ENCODE measurements at places on chromosomes 1 and 21.

DNA sequence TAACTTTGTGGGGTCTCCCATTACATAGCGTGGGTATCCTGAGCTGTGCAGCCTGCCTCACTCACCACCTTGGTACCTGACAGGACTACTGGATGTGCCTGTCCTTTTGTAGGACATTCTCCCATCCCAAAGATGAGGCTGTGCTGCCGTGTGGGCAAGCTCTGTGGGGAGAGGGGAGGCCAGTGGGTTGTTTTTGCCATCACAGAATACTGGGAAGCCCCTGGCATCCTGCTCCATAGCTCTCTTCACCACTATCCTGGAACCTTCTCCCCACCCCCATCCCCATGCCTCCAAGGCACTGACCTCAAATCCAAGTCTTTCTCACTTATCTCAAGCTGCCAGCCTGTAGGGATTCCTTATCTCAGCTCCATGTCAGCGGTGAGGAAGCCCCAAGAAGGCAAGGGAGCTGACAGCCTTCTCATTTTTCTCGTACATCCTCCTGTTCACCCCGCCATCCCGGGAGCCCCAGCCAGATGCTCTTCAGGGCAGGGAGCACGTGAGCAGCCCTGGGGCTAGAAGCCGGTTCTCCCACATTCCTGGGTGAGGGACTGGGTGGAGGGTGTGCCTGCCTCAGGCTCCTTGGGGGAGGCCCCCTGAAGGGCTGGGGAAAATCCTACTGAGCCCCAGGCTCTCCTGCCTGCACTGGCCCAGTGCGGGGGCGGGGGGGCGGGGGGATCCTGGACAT lies 2.4 kb upstream of the ELF3 start:
- no peak for DNase-seq

- no peak for DNase-seq
Measured at GRCh38 chr1:2155788-2156187, 38.8 kb downstream of the FAAP20 start.

DNA sequence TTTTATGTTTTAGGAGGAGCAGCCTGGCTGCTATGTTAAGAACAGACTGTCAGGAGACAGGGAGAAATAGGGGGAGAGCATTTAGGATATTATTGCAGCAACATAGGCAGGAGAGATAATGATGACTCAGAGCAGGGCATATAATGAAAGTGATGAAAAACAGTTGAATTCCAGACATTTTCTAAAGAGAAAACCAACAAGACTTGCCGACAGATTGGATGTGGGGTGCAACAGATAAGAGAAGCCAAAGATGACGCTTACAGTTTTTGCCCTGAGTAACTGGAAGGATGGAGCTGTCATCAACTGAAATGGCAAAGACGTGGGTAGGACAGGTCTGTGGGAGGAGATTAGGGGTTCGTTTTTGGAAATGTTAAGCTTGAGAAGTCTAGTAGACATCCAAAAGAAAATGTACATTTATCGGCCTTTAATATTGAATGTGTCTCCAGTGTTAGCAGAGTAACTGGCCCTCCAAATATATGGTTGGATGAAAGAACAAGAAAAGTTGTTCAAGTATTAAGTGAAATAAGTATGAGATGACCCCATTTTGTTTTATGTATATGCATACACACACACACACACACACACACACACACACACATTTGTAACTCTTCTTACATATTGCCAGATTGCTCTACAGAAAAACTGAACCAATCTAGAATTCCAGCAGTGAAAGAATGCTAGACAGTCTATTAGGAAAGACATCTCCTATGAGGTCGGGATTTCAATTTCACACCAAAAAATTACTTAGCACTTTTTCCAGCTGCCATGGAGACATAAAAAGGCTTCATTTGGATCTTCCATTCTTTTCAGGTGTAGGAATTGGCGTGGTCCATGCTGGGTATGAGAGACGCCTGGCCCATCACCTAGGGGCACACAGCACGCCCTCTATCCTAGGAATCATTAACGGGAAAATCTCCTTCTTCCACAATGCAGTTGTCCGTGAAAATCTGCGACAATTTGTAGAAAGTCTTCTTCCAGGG lies 17.2 kb downstream of the DNAJC16 start:
- DNase-seq: peak; percentile 51

DNA sequence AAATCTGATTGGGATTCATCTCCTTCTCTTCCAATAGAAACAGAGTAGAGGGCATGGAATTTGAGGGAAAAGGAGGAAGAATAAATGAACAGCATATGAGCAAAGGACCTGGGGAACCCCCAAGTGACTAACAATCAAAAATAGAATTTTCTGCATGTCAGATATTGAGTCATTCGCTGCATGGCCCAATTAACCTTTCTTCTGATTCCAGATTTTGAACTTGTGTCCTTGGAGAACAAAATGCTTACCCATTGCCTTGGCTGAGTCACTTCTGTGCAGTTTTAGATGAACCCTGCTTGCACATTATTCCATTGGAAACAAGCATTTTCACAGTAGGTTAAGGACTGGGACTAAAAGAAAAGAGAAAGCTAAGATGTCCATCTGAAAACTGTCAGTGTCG lies 390.5 kb downstream of the ST6GALNAC3 start:
- peak; percentile 15 for DNase-seq

GRCh38 chr21:27528697-27529096 lies 561.8 kb upstream of the ADAMTS5 start:
- no peak for DNase-seq

- no peak for DNase-seq
Measured at GRCh38 chr1:9816199-9816598, 7.6 kb downstream of the CLSTN1 start.

- DNase-seq: no peak
Measured at GRCh38 chr1:30005972-30006619, 717.3 kb downstream of the MATN1 start.

- no peak for DNase-seq
Measured at GRCh38 chr1:160001440-160001839, 30.4 kb downstream of the PIGM start.

- DNase-seq: no peak
Measured at GRCh38 chr21:43911015-43911934, 46.3 kb downstream of the AGPAT3 start.

DNA sequence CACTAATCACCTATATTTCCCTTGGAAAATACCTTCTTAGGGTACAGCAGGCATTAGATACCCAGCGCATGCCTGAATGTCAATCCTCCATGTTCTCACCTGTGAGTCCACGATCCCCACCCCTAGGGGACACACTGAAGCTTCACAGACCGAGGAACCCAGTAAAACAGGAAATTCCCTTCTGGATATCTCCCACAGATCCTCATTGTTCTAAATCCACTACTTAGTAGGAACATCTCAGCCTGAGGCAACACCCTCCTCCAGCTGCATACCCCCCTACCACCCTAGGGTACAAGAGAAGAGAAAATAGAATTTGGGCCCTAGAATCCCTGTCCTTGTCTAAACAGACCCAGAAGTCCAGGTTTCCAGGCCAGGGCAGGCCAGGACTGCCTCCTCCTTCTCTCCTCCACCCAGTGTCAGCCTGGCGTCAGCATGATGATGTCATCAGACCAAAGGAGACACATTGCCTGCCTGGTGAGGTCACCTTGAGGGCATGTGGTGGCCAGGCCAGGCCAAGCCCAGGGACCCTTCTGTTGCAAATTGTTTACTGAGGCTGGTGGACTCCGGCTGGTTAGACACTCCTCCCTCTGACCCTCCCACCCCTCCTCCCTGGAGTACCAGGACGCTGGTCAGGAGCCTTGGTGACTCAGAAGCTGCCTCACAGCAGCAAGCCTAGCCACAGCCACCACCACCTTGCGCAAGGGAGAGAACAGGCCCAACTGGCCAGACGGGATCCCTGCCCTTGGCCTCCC lies 6.2 kb downstream of the NECTIN4 start:
- DNase-seq: no peak

DNA sequence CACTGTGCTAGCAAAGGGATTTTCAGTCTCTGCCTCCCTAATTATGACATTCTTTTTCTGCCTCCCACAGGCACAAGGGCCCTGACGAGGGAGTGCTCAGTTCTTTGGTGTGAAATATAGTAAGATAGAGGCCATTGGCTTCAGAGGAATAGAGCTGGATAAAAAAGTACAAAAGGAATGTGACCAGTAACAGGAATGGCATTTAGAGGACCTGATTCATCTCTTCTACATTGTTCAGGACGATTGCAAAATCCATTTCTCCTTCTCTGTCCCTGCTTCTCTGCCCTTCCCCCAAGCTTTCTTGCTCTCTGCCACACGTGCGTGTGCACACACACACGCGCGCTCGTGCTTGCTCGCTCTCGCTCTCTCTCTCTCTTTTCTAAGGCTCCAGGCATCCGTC lies 668.2 kb downstream of the KIF26B start:
- DNase-seq: peak; percentile 96

- no peak for DNase-seq
Measured at GRCh38 chr21:17340081-17340480, 172.8 kb upstream of the CXADR start.

DNA sequence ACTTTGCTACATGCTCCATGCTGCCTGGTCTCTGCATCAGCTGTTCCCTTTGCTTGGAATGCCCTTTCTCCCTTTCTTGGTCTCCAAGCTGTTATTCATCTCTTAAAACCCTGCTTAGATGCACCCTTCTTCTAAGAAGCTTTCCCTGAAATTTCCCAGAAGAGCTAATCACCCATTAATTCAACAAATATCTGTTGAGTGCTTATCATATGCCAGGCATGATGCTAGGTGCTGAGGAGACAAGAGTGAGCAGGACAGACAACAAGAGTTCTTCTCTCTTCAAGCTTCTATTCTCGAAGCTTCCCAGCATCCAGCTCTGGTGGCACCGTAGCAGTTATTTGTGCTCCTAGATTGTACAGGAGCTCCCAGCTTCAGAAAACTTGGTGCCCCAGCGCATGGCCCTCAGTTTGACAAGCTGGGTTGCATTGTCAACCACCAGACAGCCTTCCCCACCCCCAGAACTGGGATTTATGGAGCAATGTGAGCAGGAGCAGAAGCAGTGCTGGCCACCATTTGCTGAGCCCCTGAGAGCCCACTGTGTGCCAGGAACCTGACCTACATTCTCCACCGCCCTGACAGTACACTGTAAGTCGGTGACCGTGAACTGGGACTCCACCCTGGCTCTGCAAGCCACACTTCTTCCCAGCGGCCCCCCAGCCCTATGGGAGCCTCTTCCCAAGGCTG lies 68.0 kb upstream of the ACOT11 start:
- no peak for DNase-seq

GRCh38 chr1:161486806-161487741 lies 18.2 kb upstream of the FCGR2A start:
- no peak for DNase-seq

GRCh38 chr1:169699707-169700106 lies 11.7 kb downstream of the SELL start:
- no peak for DNase-seq

Data from fibroblast of skin of left quadriceps (primary cell).